ENCODE measurements at places on chromosomes 2 and 18. TPM values are rescaled to one million over a fixed set of nuclear protein-coding genes. Genes with fewer than 3 reads are reported as not detected.

- H3K27ac ChIP-seq: no peak overlapping the region
- H3K27me3 ChIP-seq: peaks cover 39% of the 10 kb centered on the region
- no peak for DNase-seq
- H3K4me1 ChIP-seq: no peaks in the 10 kb centered on the region
- H3K36me3 ChIP-seq: no peaks in the 10 kb centered on the region
- no peak overlapping the region for H3K4me3 ChIP-seq
These were observed 3.0 kb upstream of the GAREM2 start for GRCh38 chr2:26169681-26170414.

GRCh38 chr18:79690586-79691482 lies 11.2 kb downstream of the CTDP1 start:
- DNase-seq: no peak
- H3K27me3 ChIP-seq: no peaks in the 10 kb centered on the region
- peaks cover 5% of the 10 kb centered on the region for H3K36me3 ChIP-seq

DNA sequence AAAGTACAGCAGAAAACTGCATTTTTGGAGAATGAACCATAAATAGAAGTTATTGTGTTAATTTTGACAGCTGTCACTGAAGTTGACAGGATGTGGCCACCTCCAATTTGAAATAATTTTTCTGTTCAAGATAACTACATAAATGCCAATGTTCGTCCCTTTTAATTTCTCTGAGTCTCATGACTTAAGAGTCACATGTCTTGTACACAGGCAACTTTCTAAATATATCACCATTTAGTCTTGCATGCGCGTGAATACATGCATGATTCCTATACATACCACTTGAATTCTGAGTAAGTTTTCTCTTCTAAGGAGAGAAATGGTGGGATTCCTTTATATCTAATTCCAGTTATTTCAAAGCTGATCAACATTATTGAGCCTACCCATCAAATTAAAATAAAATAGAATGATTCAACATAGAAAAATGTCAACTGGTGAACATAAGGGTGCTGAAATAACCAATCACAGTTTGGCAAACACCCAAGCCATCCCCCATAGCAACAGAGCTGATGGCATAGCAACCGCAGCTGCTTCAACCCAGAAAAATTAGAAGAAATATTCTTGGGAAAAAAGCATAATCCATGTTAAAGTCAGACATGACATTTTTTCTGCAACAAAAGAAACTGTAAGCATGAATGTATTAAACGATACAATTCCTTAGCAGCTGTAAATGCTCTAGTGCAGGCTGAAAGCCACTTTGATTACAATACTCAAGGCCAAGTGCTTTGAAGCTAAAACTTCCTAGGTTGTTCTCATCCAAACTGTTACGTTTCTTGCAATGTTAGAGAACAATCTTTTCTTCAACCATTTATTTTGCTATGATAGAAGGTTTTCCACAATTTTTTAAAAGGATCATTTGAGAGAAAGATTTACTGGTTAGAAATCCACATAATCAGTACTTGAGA lies 282.7 kb downstream of the DLGAP1 start:
- no peak overlapping the region for H3K4me3 ChIP-seq
- no peak for DNase-seq
- H3K27ac ChIP-seq: no peak overlapping the region
- no peaks in the 10 kb centered on the region for H3K27me3 ChIP-seq

Gene LYPD6B
- not detected for total RNA-seq

Gene RAB12
- total RNA-seq: 17.5 TPM

Gene NYAP2
- total RNA-seq: 0.06 TPM

Gene GREB1
- 1.2 TPM for total RNA-seq

Gene CXCR1
- 0.13 TPM for total RNA-seq

Measured in T-cell (primary cell).